Left kidney (tissue), 8 donors: ENCODE measurements at places on chromosomes 12 and 14.

DNA sequence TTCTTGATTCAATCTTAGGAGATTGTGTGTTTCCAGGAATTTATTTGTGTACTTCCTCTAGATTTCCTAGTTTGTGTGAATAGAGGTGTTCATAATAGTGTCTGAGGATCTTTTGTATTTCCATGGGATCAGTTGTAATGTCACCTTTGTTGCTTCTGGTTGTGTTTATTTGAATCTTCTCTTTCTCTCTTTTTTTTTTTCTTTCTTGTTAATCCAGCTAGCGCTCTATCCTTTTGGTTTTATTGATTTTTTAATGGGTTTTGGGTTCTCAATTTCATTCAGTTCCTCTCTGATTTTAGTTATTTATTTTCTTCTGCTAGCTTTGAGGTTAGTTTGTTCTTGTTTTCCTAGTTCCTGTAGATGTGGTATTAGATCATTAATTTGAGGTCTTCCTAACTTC is 242.5 kb downstream of the SEC23A start:
- no peak for DNase-seq

DNA sequence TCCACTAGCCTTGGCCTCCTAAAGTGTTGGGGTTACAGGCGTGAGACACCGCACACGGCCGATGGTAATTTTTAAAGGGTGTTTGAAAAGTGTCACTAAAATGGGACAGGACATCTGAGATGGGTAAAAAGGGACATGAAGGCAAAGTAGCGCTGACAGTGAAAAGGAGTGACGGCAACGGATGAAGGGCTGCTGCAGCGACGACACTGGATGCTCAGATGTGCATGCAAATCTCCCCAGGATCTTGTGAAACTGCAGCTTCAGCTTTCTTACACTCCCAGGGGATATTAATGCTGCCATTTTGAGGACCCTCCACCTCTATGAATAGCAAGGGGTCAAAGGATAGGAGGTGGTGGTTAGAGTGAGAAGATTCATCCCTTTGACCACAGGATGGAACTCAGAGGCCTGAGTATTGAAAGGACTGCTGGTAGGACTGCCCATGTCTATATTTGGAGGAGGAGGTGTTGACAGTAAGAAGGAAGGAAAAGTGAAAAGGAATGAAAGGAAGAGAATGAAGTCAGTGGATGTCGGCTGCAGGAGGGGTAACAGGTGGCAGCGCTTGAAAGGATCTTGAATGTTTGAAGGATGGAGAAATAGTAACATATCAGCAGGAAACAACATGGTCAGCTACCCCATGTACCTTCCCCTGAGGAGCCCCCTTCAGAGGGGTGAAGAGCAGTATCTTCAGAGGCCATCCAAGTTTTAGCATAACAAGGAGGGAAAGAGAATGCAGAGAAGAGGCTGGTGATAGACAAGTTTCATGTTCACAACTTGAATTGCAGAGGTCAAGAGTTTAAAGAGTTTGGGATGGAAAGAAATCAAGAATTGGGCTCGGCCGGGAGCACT is 37.1 kb downstream of the CLIP1 start:
- no peak for DNase-seq

DNA sequence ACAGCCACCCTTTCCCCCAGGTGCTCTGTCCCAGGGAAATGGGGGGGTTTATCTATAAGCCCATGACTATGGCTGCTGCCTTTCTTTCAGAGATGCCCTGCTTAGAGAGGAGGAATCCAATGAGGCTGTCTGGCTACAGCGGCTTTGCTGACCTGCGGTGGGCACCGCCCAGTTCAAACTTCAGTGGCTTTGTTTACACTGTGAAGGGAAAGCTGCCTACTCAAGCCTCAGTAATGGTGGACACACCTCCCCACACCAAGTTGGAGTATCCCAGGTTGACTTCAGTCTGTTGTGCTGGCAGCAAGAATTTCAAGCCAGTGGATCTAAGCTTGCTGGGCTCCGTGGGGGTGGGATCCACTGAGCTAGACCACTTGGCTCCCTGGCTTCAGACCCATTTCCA is 869.2 kb downstream of the SLC6A15 start:
- DNase-seq = no peak

DNA sequence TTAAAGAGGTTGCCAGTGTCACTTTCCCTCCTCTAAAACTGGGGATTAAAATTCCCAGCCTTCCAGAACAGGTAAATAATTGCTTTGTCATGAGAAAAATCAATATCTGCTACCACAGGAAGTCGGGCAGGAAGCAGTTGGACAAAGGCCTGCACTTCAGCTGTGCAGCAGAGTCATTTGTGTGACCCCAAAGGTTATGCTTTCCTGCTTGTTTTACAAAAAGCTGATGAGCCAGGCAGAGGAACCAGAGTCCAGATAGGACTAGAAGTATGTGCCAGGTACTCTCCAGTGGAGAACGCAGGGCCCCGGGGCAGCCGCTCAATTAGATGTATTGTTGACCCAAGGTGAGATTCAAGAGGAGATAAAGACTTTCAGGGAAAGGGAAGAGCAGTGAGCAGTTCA is 117.1 kb upstream of the FRMD6 start:
- no peak for DNase-seq

DNA sequence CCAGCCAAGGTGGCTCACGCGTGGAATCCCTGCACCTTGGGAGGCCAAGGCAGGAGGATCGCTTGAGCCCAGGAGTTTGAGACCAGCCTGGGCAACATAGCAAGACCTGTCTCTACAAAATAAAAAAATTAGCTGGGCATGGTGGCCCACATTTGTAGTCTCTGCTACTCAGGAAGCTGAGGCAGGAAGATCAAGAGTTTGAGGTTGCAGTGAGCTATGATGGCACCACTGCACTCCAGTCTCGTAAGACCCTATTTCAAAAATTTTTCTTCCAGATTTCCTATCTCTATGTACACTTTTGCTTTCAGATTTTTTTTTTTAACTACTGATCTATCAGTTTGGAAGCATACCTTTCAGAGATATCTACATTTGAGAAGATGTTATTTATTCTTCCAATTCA is 15.3 kb downstream of the SNX6 start:
- no peak for DNase-seq

GRCh38 chr12:47237751-47238211 is 158.0 kb upstream of the AMIGO2 start:
- no peak for DNase-seq

- DNase-seq = no peak
These were observed 67.3 kb downstream of the RCOR1 start for GRCh38 chr14:102659797-102660196.
